ENCODE measurements at places on chromosomes 6 and 20. TPM values are rescaled to one million over a fixed set of nuclear protein-coding genes. Genes with fewer than 3 reads are reported as not detected.

Gene CLDN20
- not detected for total RNA-seq

DNA sequence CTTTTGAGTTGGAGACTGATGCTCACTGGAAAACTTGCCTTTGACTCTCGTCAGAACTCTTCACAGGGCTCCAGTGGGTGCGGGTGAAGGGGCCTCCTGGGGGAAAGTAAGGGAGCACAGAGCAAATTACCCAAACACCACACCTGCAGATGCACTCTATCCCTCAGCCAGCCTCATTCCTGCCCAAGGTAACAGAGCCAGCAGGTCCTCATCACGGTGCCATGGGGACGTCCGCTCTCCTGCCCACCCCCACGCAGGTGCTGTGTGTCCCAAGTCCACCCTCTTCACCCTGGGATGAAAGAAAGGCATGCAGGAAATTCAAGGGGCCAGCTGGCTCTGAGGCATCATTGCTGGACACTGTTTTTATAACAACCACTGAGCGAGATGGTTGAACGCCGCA, 269.0 kb downstream of the SMOC2 start:
- peaks cover 4% of the 10 kb centered on the region for H3K27me3 ChIP-seq
- no peak overlapping the region for H3K4me3 ChIP-seq
- H3K4me1 ChIP-seq, result no peaks in the 10 kb centered on the region
- no peak overlapping the region for H3K27ac ChIP-seq
- no peak for DNase-seq

- no peak for DNase-seq
- H3K4me1 ChIP-seq, result no peaks in the 10 kb centered on the region
- H3K27ac ChIP-seq, result no peak overlapping the region
- H3K4me3 ChIP-seq, result no peak overlapping the region
- H3K27me3 ChIP-seq, result no peaks in the 10 kb centered on the region
- H3K36me3 ChIP-seq, result no peaks in the 10 kb centered on the region
Observed at GRCh38 chr20:15848126-15848525, 725.1 kb downstream of the KIF16B start.

DNA sequence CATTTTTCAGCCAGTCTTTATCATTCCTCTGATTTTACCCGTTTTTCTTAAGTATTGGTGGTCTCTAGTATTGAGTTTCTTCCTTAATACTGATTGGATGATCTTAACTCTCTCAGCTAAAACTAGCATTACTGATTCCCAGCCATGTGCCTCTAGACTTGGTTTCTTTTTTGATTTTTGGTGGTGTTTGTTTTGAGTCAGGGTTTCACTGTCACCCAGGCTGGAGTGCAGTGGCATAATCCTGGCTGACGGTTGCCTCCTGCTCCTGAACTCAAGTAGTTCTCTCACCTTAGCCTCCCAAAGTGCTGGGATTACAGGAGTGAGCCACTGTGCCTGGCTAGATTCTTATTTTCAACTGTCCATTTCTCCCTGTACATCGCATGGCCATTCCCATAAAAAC, 24.9 kb downstream of the DPPA5 start:
- no peaks in the 10 kb centered on the region for H3K4me1 ChIP-seq
- DNase-seq, result no peak
- no peak overlapping the region for H3K4me3 ChIP-seq
- no peak overlapping the region for H3K27ac ChIP-seq
- H3K27me3 ChIP-seq, result no peaks in the 10 kb centered on the region
- no peaks in the 10 kb centered on the region for H3K36me3 ChIP-seq

Gene DUSP15
- total RNA-seq, result not detected

Gene HLA-DMA
- 7.3 TPM for total RNA-seq

DNA sequence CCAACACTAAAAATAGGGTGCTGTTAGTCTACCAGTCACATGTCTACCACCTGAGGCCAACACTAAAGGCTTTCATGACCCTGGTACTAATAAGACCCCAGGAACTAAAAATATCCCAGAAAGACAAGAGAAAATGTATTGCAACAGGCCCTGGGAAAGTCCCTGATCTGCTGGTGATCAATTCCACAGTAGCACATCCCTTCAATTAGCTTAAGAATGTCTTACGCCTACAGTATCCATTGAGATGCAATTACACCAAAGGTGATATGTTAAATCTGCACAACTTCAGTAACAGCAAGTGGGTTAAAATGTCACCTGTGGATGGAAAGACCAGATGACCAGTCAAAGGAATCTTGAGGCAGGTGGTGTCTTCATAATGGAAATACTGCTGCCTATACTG, 3.1 kb downstream of the SEMG1 start:
- no peaks in the 10 kb centered on the region for H3K4me1 ChIP-seq
- no peaks in the 10 kb centered on the region for H3K27me3 ChIP-seq
- no peaks in the 10 kb centered on the region for H3K36me3 ChIP-seq
- no peak for DNase-seq
- no peak overlapping the region for H3K4me3 ChIP-seq
- no peak overlapping the region for H3K27ac ChIP-seq

Gene MUC21
- not detected for total RNA-seq

GRCh38 chr6:98747273-98747672, 87.1 kb upstream of the POU3F2 start:
- DNase-seq, result no peak
- no peak overlapping the region for H3K27ac ChIP-seq
- no peaks in the 10 kb centered on the region for H3K36me3 ChIP-seq
- H3K4me3 ChIP-seq, result no peak overlapping the region

Gene THEMIS
- 0.17 TPM for total RNA-seq

DNA sequence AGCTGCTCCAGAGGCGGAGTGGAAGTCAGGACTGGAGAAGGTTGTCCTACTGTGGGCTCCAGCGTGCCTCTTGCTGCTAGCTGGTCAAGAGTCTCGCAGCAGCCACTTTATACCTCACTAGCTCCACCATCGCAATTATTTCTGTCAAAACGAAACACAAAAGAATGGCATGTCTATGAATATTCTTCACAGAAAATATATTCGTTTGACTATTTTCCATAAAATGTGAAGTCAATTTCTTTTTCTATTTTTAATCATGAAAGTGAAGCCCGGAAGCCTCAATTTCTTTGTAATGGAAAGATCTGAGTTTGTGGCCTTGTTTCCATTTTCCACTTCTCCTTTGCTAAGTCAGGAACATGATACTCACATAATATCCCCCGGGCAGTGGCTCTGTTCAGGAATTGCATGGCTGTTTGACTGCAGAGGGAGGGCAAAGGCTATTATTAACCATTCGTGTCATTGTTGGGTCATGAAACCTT, 51.7 kb downstream of the DTD1 start:
- H3K27me3 ChIP-seq, result no peaks in the 10 kb centered on the region
- no peaks in the 10 kb centered on the region for H3K36me3 ChIP-seq

DNA sequence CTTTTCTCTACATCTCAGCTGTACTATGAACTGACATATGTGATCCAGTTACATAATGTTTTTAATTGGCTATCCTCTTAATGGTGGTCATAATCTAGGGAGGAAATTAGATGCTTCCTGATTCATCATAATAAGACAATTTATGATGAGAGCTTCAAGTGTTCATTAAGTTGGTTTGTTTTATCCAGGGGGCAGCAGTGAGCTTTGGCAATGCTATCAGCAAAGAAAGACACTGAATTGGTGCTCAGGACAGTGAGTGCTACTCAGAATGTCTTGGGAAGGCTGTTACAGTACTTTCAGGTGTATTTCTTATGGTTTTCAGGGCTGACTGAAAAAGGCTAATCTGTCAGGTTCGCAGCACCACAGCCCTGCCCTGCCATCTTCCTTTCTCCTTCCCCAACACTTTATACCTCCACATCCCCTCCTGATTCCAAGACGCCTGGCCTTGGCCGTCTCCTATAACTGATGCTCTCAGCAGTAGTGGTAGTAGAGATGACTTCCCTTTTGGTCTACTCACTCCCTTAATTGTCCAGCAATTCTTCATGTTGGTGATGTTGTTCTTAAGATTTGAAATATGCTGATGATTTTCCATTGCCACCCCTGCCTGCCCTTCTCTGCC, 67.0 kb upstream of the TNFAIP3 start:
- H3K27me3 ChIP-seq, result no peaks in the 10 kb centered on the region
- H3K4me3 ChIP-seq, result no peak overlapping the region
- H3K4me1 ChIP-seq, result no peaks in the 10 kb centered on the region
- no peak overlapping the region for H3K27ac ChIP-seq
- H3K36me3 ChIP-seq, result no peaks in the 10 kb centered on the region

Gene CAP2
- 344 TPM for total RNA-seq

Gene FOXP4
- 8.3 TPM for total RNA-seq

DNA sequence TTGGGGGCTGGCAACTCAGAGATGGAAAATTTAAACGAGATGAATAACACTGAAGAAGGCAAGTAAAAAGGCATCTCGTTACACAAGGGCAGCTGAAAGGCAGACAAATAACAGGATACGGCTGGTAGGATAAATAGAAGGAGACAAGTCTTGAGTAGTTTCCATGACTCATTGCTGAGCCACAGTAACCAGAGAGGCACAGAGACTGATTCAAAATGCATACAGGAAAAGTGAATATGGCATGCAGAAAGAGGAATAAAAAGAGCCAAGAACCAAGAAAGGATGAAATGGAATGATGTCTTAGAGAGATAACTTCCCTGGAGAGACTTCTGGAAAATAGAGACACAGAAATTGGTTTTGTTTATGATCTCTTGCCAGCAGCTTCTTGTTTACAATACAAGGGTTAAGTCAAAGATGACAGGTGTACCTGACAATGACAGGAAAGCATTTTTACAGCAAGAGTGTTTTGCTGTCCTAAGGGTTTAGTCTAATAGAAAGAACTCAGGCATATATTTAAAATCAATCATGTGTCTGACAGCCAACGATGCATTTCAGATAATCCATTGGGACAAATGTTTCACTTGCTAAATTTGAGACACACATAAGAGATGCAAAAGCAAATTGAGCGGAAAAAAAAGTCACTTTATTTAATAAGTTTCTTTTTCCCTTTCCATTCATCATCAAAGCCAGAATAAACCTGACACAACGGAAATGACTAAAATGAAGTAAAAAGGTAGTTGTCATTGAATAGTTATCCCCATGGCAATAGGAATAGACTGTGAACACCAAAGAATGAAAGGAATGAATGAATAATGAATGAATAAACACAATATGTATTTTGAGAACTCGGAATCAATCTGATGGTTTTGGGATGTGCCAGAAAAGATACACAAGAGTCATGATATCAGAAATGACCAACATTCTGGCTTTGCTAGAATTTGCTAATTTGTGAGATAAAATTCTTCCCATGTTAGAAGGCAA, 68.0 kb upstream of the KCNQ5 start:
- no peak overlapping the region for H3K4me3 ChIP-seq
- H3K36me3 ChIP-seq, result no peaks in the 10 kb centered on the region
- DNase-seq, result no peak
- peaks cover 5% of the 10 kb centered on the region for H3K4me1 ChIP-seq
- H3K27ac ChIP-seq, result no peak overlapping the region

Gene LINC00237
- total RNA-seq, result not detected

Gene COL19A1
- total RNA-seq, result 10.3 TPM

Gene CDH22
- total RNA-seq, result 0.30 TPM

DNA sequence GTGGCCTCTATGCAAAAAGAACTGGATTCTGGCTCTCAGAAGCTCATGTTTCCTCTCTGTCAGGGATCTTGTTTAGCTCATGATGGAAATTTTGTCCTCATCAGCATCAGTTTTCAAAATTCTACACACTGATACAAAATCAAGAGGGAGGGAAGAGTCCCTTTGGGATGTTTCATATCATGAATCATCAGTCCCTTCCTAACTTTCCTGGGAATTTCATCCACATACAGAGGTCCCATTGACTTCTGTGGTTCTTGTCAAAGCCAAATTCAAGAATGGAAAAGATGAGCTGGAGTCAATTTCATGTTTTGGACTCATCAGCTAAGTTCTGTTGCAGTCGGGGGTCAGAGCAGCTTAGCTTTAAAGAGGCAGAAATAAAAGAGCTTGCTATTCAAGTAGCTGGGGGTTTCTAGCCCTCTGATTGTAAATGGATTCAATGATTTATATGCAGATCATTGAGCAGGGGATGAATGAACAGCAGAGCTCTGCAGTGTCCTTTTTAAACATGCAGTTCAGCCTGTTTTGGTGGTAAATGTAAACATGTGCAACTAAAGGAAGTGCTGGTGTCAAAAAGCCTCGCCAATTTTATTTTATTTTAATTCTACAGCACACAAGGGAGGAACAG, 21.3 kb upstream of the TMEM14A start:
- H3K36me3 ChIP-seq, result no peaks in the 10 kb centered on the region
- H3K4me1 ChIP-seq, result no peaks in the 10 kb centered on the region
- no peak overlapping the region for H3K27ac ChIP-seq
- DNase-seq, result no peak
- H3K4me3 ChIP-seq, result no peak overlapping the region
- H3K27me3 ChIP-seq, result no peaks in the 10 kb centered on the region

Gene DEFB118
- total RNA-seq, result not detected

DNA sequence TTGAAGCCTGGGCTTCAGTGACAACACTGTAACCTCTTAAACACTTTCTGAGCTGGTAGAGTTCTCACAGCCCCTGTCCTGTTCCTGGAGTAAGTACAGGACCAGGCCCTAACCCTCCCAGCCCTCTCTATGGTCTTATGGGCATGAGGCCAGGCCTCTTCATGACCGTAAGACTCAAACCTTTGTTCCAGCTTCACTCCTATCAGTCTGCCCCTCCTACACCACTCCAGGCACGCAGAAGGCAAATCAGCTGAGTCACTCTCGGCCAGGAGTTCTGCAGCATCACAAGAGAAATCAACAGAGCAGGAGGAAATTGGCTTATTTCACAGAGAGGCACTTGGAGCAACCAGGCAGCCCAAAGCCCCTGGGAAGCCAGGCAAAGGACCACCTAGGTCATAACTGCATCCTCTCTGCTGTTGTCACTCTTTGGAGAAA, 25.3 kb upstream of the CHD6 start:
- no peak overlapping the region for H3K27ac ChIP-seq
- no peak for DNase-seq
- no peaks in the 10 kb centered on the region for H3K36me3 ChIP-seq
- no peaks in the 10 kb centered on the region for H3K4me1 ChIP-seq
- H3K4me3 ChIP-seq, result no peak overlapping the region

Gene MTFR2
- 0.20 TPM for total RNA-seq

Gene RSPO3
- total RNA-seq, result 12.6 TPM

Gene ZSCAN9
- total RNA-seq, result 6.9 TPM

DNA sequence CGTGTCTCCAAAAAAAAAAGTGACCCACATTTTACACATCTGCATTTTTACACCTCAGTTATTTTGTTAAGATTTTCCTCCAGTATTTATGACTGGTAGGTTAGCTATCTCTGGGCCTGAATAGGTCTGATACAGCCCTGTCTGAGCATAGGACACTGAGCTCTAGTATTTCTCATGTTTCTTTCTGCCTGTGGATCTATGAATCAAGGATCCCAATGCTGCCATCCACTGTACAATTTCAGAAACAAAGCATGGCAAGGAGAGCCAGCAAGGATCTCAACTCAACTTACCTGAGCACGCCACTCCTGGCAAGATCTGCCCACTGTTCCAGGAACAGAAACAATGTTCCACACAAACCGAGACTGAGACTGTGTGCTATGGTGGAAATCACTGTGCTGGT, 36.4 kb upstream of the ENPP5 start:
- DNase-seq, result no peak
- H3K27me3 ChIP-seq, result no peaks in the 10 kb centered on the region
- peaks cover 7% of the 10 kb centered on the region for H3K4me1 ChIP-seq
- no peaks in the 10 kb centered on the region for H3K36me3 ChIP-seq
- H3K27ac ChIP-seq, result no peak overlapping the region

All from psoas muscle (tissue), 8 donors.